Stimulated activated CD4-positive, alpha-beta T cell treated with anti-CD3 and anti-CD28 coated beads, Interleukin-2, amount 100 ng/mL, for 24 hours (primary cell): ENCODE measurements at places on chromosomes 2 and 18.

GRCh38 chr2:126940331-126940730, 41.6 kb downstream of the TEX51 start:
- no peak for DNase-seq

- DNase-seq: no peak
These were observed 17.7 kb downstream of the SRSF7 start for GRCh38 chr2:38733300-38733971.

- no peak for DNase-seq
These were observed 135.0 kb upstream of the HNMT start for GRCh38 chr2:137829251-137829650.

- DNase-seq: no peak
These were observed 523.5 kb upstream of the ZEB2 start for GRCh38 chr2:145043399-145043834.

GRCh38 chr2:99111236-99111635, 30.3 kb upstream of the C2orf15 start:
- no peak for DNase-seq

DNA sequence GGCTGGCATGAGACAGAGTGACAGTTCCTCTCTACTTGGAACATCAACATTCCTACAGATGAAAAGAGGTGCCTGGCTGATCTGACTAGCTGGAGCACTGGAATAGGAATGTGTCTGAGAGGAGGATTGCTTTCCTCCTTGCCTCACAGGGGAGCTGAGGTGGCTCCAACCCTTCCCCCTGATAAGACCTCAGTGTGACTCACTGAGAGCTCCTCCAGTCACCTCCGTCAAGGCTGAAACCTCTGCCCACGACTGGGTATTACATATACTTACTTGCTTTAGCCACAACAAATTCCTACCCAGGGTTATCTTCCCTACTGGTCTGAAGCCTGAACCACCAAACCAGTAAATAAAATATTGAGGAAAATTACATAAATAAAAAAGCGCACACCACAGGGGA, 342.7 kb upstream of the REG3G start:
- DNase-seq: no peak

GRCh38 chr18:63951302-63951705, 2.2 kb downstream of the HMSD start:
- peak; percentile 51 for DNase-seq
